ENCODE measurements at places on chromosomes 11 and 22.

- no peak for DNase-seq
Measured at GRCh38 chr11:69445131-69445470, 36.4 kb upstream of the LINC01488 start.

GRCh38 chr11:96752221-96752620 is 362.4 kb downstream of the JRKL start:
- no peak for DNase-seq

DNA sequence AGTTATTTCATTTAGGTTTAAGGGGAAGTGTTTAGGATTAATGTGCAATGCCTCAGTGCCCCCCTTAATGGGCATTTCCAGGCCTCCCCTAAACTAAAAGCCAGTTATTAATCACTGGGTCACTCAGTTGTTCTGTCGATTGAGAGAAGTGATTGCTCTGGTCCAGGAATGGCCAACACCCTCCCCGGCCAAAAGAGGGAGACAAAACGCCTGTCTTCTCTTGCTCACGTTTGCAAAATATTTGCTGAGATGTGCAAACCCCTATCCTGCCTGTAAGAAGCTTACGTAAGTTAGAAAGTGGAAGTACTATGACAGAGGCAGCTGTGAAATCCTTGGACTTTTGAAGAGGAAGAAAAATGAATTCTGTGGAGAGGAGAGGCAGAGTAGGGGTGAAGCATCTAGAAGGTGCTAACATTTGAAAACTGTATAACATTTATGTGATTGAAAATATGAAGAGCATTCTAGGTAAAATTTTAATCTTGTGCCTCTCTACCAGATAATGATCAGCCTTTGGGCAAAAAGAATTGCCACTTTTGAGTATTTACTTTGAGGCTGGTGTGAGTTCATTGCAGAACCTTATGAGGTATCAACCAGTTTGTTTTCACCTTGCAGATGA is 37.7 kb downstream of the NTM start:
- no peak for DNase-seq

DNA sequence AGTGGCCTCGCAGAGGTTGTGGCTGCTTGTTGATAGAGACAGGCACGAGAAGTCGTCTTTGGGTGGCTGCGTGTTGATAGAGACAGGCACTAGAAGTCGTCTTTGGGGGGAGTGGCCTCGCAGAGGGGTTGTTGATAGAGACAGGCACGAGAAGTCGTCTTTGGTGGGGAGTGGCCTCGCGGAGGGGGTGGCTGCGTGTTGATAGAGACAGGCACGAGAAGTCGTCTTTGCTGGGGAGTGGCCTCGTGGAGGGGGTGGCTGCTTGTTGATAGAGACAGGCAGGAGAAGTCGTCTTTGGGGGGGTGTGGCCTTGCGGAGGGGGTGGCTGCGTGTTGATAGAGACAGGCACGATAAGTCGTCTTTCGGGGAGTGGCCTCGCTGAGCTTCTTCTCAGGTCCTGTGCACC is 328.8 kb downstream of the TBC1D22A start:
- DNase-seq, result peak; percentile 1

DNA sequence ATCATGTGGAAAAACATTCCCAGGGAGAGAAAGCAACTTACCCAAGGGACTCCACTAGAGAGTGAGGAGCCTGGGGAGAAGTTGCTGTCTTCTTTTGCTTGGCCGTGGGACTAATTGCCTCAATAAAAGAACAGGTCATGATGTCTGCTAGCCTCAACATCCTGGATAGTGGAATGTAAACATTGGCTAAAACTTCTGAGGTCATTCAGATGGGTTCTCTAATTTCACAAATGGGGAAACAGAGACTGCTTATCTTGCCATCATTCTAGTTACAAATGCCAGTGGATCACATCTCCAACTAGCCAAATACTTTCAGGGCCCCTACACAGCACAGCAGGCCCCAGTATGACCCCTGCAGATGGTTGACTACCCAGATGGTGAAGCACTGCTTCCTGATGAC is 28.4 kb upstream of the PAMR1 start:
- DNase-seq, result peak; percentile 80

GRCh38 chr11:111602865-111603610 is 789 bp downstream of the SIK2 start:
- no peak for DNase-seq

GRCh38 chr22:41216984-41217383 is 11.9 kb downstream of the L3MBTL2 start:
- no peak for DNase-seq

DNA sequence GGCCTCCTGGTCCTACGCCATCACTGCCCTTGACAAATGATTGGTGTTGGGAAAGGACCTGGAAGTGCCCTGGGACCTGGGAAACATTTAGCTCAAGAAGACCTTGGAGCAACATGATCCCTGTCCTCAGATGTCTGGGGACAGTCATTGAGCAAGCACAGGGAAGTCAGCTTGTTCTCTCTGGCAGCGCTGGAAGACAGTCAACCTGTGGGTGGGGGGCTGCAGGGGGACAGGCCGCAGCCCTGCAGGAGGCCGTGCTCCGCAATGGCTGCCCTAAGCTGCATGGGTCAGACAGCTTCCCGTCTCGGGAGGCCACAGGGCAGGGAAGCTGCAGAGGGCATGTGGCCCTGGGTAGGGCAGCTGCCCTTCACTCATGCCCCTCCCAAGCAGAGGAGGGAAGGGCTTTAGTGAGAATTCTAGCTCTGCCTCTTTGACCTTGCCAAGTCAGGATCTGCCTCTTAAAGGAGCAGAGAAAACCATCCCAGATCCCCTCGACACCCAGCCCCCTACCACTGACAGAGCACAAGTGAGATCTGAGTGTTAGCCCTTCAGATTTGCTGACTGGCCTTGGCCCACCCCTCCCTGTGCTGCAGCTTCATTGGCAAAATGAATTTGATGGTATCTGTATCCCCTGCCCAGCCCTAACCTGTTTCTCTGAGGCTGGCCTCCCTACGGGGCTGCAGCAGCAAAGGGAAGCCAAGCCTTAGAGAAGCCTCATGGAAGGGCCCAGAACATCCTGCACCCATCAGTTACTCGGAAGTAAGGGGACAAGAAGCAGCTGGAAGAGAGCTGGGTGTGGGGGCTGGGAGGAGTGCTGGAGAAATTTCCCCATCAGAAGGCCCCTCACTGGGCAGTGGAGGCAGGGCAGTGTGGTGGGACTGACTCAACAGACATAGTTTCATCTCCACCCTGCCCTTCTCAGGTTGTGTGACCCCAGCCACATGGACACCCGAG is 6.2 kb upstream of the SREBF2 start:
- no peak for DNase-seq

DNA sequence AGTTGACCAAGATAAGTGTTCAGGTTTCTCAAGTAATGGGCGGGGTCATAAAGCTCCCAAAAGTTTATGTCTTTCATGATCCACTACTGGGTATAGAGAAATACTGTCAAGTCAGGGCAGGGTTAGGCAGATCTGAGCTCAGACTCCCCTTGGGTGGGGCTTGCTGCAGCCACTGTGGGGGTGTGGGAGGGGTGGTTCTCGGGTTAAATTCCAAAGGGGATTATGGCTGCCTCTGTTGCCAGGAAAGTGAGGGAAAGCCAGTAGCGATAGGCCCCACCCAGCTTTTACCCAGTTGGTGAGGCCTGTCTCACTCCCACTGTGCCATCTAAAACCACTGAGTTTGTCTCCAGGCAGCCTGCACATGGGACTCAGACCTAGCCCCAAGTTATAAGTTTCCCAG is 37.8 kb downstream of the DLG2 start:
- DNase-seq, result no peak

- DNase-seq, result no peak
Measured at GRCh38 chr11:60857378-60858232, 1.9 kb upstream of the PTGDR2 start.

DNA sequence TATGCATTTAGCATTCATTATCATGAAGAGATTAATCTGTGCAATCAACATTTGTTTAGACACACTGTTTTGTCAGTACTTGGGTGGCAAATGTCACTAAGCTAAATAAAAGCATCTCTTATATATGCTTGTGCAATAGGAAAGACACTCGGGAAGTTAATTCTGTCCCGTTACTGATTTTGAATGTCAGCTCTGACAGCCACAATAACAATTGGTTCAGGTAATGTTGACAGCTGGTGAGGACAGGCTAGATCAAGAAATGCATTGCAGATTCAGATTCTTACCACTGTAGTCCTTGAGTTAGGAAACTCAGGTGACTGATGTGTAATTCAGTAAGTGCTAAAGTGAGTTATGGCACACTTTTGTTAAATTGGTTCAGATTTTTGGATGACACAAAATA is 523.8 kb upstream of the FAT3 start:
- DNase-seq, result no peak

DNA sequence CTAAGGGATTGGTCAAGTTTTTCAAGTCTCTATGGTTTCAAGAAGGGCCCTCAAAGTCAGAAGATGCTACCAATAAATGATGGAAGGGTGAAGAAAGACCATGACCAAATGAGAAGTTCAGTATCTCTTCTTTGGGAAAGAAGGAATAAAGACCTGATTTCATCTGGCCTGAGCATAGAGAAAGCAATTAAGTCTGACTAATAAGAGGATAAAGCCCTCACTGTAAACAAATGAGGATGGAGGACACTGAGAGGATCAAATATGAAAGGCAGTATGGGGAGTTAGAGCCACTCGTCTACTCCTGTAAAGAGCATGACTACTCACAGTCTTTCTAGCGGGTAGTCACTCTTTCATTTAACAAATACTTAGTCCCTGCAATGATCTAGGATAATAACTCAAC is 44.6 kb downstream of the FAM168A start:
- DNase-seq, result no peak

DNA sequence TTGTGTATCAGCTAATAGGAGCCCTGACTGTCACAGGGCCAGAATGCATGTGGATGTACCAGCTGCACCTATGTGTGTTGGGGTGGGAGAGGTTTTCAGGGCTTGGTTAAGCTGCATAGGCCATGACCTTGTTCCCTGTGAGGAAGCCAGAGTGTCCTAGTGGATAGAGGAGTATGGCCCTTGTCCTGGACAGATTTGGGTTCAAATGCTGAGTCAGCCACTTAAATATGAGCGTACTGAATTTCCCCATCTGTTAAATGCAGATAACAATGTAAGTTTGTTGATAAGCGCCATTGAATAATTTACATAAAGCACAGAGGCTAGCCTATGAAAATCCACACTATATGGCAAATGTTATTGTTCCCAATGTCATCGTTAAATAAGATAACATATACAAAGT is 74.4 kb downstream of the PANX1 start:
- DNase-seq, result no peak

DNA sequence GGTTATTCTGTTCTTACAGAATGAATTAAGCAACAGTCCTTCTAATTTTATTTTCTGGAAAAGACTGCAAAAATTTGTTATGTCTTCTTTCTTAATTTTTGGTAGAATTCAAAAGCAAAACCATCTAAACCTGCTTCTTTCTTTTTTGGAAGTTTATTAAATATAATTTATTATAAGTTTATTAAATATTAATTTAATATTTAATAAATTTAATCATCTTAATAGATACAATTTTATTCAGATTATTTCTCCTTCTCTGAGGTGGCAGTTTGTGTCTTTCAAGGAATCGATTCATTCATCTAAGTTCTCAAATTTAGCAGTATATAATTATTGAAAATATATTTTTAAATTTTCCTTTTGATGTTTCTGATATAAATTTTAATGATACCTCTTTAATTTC is 837.5 kb upstream of the LRRC4C start:
- DNase-seq, result no peak

- no peak for DNase-seq
Measured at GRCh38 chr11:94018721-94019120, 2.4 kb upstream of the HEPHL1 start.

- no peak for DNase-seq
Measured at GRCh38 chr22:46044621-46045458, 67.9 kb upstream of the WNT7B start.

GRCh38 chr11:67663532-67664212 is 10.8 kb downstream of the ALDH3B2 start:
- DNase-seq, result no peak

- DNase-seq, result no peak
Measured at GRCh38 chr11:108804511-108804910, 139.6 kb downstream of the DDX10 start.

DNA sequence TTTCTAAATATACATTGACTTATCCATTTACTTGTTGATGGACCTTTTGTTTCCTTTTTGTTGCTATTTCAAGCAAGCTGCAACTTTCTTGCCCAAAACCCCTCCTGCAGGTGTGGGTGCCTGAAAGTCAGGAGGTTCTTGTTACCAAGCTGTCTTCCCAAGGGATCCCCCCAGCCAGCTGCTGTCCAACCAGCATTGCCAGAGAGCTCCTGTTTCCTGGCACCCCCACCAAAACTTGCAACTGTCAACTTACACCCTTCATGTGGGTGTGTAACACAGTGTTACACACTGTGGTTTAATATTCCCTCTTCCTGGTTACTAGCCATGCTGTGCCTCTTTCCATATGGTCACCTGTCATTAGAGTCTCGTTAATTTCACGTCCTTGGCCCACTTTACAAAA is 1.6 kb upstream of the KRTAP5-1 start:
- no peak for DNase-seq

GRCh38 chr11:116855413-116855812 is 18.0 kb upstream of the APOA1 start:
- no peak for DNase-seq
